ENCODE measurements at places on chromosomes 13 and 19. TPM values are rescaled to one million over a fixed set of nuclear protein-coding genes. Genes with fewer than 3 reads are reported as not detected.

Gene CLEC17A
- total RNA-seq, result not detected

Gene RGL3
- total RNA-seq, result 1.8 TPM

Gene ZNF98
- not detected for total RNA-seq

Gene CATSPERD
- not detected for total RNA-seq

Gene SIRT2
- 84.5 TPM for total RNA-seq

Gene ERICH6B
- not detected for total RNA-seq

Gene FPR2
- 1.2 TPM for total RNA-seq

- H3K36me3 ChIP-seq, result no peaks in the 10 kb centered on the region
- H3K27ac ChIP-seq, result no peak overlapping the region
- no peaks in the 10 kb centered on the region for H3K27me3 ChIP-seq
- no peaks in the 10 kb centered on the region for H3K4me1 ChIP-seq
- DNase-seq, result no peak
Observed at GRCh38 chr19:6433165-6433564, 398 bp downstream of the SLC25A41 start.

- no peaks in the 10 kb centered on the region for H3K27me3 ChIP-seq
- H3K27ac ChIP-seq, result no peak overlapping the region
- H3K36me3 ChIP-seq, result no peaks in the 10 kb centered on the region
- no peaks in the 10 kb centered on the region for H3K4me1 ChIP-seq
- H3K4me3 ChIP-seq, result no peak overlapping the region
Observed at GRCh38 chr13:95650696-95651095, 6.2 kb upstream of the DZIP1 start.

GRCh38 chr19:35138305-35138892 is at the start of gene FXYD1:
Gene FXYD1, plus strand, starts transcription at chr19:35138824. Its CDS starts 1,256 bp downstream, at chr19:35140080.
- peaks cover 34% of the 10 kb centered on the region for H3K27me3 ChIP-seq
- peak; percentile 87 for DNase-seq
- H3K36me3 ChIP-seq, result no peaks in the 10 kb centered on the region
- peaks cover 58% of the 10 kb centered on the region for H3K4me1 ChIP-seq
- peak within 1 kb of the TSS; percentile 34 for H3K4me3 ChIP-seq

- no peaks in the 10 kb centered on the region for H3K4me1 ChIP-seq
- no peak overlapping the region for H3K27ac ChIP-seq
- peaks cover 14% of the 10 kb centered on the region for H3K36me3 ChIP-seq
- no peak for DNase-seq
- H3K4me3 ChIP-seq, result no peak overlapping the region
Observed at GRCh38 chr13:112859817-112860190, 109.2 kb upstream of the MCF2L start.

DNA sequence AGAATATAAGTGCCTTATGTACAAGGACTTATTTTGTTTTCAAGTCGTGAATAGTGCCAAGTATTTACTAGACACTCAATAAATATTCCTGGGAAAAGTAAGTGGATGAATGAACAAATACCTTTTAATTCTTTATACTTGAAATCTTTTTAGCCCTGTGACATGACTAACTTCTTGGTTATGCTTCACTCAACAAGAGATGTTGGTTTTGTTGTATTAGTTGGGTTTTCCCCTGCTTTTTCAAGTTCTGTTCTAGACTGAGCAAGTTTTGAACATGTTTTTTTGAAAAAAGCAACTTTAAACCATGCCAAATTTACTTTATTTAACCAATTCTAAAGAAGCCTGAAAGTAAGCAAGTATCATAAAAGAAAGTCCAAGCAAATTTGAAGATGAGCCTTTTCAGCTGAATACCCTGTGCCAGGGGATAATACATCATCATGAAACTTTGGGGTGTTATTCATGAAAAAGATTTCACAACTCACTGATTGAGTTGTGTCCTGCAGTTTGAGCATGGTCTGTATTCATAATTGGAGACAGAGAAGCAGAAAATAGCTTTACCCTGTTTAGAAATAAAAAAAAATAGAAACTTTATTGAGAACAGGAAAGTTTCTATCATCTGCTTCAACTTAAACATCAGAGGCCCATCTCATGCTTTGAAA is 11.1 kb downstream of the LMO7 start:
- no peaks in the 10 kb centered on the region for H3K36me3 ChIP-seq
- no peaks in the 10 kb centered on the region for H3K4me1 ChIP-seq
- H3K27me3 ChIP-seq, result no peaks in the 10 kb centered on the region
- H3K4me3 ChIP-seq, result no peak overlapping the region
- DNase-seq, result no peak

- peak overlapping the region; percentile 70 for H3K27ac ChIP-seq
- no peak overlapping the region for H3K4me3 ChIP-seq
- no peaks in the 10 kb centered on the region for H3K36me3 ChIP-seq
- H3K27me3 ChIP-seq, result no peaks in the 10 kb centered on the region
- peaks cover 26% of the 10 kb centered on the region for H3K4me1 ChIP-seq
Observed at GRCh38 chr13:51740698-51741097, 63.3 kb downstream of the DHRS12 start.

- H3K27ac ChIP-seq, result no peak overlapping the region
- no peak for DNase-seq
- H3K4me3 ChIP-seq, result no peak overlapping the region
- H3K4me1 ChIP-seq, result no peaks in the 10 kb centered on the region
- H3K36me3 ChIP-seq, result no peaks in the 10 kb centered on the region
Observed at GRCh38 chr19:51431124-51431523, 13.7 kb upstream of the SIGLEC10 start.

DNA sequence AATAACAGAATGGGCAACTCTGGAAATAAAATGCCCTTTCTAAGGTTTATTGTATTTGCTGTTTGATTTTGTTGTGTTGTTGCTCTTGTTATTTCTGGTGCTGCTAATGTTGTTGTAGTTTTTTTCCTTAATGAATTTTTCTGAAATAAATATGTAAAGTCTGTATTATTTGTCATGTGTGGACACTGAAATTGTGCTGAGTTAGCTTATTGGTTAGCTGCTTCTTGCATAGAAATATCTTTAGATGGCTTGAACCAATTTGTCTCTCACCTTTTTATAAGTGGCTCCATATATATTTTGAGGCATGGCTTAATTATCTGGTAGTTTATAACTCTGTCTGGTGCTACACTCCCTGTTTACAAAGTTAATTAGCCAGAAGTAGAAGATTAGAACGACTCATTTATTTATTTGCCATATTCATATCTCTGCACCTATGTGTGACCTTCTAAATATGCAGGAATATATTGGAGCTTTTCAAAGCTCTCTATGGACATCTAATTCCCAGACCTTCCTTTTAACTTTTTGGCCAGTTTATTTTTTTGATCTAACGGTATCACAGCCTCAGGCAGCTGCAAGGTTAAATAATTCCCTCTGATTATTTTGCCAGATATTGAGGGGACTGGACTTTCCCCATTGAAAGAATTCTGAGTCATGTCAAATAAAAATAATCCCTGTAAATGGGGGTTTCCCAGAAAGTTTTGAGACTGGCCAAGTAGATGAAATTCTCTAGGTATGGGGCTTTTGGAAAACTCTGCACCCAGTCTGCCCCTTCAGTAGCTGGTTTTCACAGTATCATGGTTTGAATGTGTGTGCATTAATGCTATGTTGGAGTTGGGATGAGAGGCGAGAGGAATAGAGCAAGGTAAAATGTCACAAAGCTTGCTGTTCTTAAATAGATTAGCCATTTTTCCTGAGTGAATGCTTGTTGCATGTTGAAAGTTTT is 1331.7 kb upstream of the MIR17HG start:
- no peak overlapping the region for H3K4me3 ChIP-seq
- H3K27me3 ChIP-seq, result no peaks in the 10 kb centered on the region
- DNase-seq, result no peak
- no peak overlapping the region for H3K27ac ChIP-seq
- no peaks in the 10 kb centered on the region for H3K36me3 ChIP-seq

DNA sequence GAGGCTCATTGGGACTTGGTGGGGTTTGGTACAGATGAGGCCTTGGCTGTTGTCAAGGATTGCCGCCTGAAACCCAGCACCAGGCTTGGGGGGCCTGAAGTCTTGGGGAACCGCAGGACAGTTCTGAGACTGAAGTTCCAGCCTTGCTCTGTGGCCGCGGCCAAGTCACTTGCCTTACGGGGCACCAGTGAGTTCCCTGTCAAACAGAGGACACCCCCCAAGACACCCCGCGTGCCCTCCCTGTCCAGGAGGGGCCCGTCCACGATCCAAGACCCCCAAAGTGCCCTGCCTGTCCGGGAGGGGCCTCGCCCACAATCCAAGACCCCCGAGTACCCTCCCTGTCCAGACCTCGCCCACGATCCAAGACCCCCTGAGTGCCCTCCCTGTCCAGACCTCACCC is 2.5 kb downstream of the CDC34 start:
- H3K27me3 ChIP-seq, result no peaks in the 10 kb centered on the region
- peaks cover 31% of the 10 kb centered on the region for H3K36me3 ChIP-seq
- H3K27ac ChIP-seq, result peak overlapping the region; percentile 92

DNA sequence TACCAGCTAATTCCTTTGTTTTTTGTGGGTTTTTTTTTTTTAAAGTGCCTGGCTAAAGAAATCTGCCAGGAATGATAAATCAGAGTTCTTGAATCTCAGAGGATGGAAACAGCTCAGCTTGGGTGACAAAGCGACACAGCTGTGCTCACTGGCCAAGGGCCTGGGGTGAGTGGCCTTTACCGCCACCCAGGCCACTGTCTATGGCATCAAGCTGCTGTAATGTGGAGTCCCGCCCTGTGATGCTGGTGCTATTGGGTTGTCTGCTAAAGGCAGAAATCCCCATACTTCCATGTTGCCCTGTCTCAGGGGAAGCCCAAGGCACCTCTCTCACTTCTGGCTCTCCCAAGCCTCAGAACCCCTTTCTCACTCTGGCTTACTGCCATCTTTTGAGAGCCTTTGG is 82.6 kb upstream of the FARP1 start:
- H3K4me3 ChIP-seq, result no peak overlapping the region
- no peak overlapping the region for H3K27ac ChIP-seq
- H3K36me3 ChIP-seq, result no peaks in the 10 kb centered on the region

GRCh38 chr13:89828506-89828905 is 1519.0 kb upstream of the MIR17HG start:
- no peak overlapping the region for H3K4me3 ChIP-seq
- no peaks in the 10 kb centered on the region for H3K4me1 ChIP-seq
- H3K27me3 ChIP-seq, result no peaks in the 10 kb centered on the region

GRCh38 chr13:85799097-85799582 is at the start of gene SLITRK6:
Gene SLITRK6, minus strand, starts transcription at chr13:85799419. Its CDS starts 2,911 bp downstream, at chr13:85796508.
- no peaks in the 10 kb centered on the region for H3K36me3 ChIP-seq

GRCh38 chr19:16969135-16969534 is 57.5 kb downstream of the CPAMD8 start:
- H3K27ac ChIP-seq, result no peak overlapping the region
- DNase-seq, result no peak
- no peaks in the 10 kb centered on the region for H3K4me1 ChIP-seq

DNA sequence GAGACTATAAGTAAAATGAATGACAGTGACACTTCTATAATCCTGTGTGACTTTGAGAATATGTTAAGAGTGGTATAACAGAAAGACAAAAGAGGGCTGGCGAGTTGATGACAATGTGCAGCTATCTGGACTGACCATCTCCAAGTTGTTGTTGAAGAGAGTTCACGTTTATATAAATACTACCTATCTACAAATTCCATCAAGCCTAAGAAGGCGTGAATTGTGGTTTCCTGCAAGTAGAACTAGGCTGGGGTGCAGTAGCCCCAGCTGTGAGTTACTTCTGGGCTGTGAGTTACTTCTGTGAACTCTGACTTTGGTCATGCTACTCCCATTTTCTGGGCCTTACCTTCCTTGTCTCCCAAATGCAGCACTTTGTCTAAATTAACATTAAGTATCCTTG is 561.0 kb downstream of the TBC1D4 start:
- DNase-seq, result no peak
- no peak overlapping the region for H3K27ac ChIP-seq
- H3K36me3 ChIP-seq, result no peaks in the 10 kb centered on the region

Data from sigmoid colon (tissue), 7 donors.